Sigmoid colon (tissue), 7 donors: ENCODE measurements at places on chromosomes 2 and 18.

DNA sequence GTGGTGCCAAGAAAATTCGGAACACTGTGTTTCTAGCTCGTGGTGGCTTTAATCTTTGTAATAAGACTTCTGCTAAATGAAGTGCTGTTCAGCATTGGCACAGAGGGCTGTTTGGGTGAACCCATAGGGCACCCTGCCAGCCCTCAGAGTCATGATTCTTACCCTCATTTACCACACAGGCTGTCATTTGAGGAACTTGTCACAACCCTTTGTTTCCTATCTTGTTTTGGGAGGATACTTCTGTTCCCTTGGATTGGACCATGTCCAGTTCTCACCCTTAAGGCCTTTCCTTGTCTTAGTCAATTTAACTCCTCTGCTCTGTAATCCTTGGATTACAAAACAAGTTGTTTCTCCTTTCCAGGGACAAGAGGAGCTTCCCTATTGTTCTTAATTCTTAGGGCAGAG lies 225.7 kb downstream of the MTX2 start:
- no peaks in the 10 kb centered on the region for H3K36me3 ChIP-seq
- no peaks in the 10 kb centered on the region for H3K27me3 ChIP-seq
- no peak overlapping the region for H3K27ac ChIP-seq

GRCh38 chr2:159300586-159300985 lies 14.1 kb upstream of the WDSUB1 start:
- no peaks in the 10 kb centered on the region for H3K27me3 ChIP-seq
- no peak overlapping the region for H3K4me3 ChIP-seq
- H3K4me1 ChIP-seq: no peaks in the 10 kb centered on the region

- no peaks in the 10 kb centered on the region for H3K36me3 ChIP-seq
- H3K4me3 ChIP-seq: no peak overlapping the region
- no peak overlapping the region for H3K27ac ChIP-seq
Observed at GRCh38 chr2:238774071-238774470, 73.8 kb upstream of the TWIST2 start.

DNA sequence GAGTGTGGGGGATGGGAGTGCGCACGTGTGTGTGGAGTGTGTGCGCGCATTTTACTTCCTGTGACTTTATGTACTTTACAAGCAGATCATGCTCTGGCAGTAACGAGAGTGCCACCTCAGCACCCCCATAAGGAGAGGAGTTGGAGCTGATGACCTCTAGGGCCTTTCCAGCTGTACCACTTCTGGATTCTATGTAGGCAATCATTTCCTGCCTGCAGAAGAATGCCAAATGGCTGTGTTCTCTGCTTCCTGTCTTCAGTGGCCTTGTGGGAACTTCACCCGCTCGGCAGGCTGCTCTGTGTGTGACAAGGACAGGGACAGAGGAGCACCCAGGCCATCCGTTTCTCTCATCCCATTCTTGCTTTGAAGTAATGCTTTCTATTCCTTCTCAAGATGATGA lies 22.8 kb upstream of the ZNF385B start:
- no peak overlapping the region for H3K4me3 ChIP-seq
- no peak overlapping the region for H3K27ac ChIP-seq
- no peaks in the 10 kb centered on the region for H3K4me1 ChIP-seq
